Transverse colon (tissue), 4 donors: ENCODE measurements at places on chromosomes 2 and 18.

DNA sequence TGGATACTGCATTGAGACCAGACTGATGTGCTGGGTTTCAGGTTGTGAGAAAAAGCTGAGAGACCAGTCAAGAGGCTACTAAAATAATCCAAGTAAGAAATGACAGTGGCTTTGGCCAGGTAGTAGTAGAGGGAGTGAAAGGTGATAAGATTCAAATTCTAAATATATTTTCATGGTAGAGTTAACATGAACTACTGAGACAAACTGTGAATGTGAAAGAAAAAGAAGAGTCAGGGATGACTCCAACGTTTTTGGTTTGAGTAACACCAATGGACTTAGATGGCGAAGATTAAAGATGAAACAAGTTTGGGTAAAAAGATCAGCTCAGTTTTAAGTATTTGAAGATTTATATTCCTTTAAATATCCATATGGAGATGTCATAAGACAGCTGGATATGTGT lies 209.4 kb downstream of the ZEB2 start:
- no peak for DNase-seq

DNA sequence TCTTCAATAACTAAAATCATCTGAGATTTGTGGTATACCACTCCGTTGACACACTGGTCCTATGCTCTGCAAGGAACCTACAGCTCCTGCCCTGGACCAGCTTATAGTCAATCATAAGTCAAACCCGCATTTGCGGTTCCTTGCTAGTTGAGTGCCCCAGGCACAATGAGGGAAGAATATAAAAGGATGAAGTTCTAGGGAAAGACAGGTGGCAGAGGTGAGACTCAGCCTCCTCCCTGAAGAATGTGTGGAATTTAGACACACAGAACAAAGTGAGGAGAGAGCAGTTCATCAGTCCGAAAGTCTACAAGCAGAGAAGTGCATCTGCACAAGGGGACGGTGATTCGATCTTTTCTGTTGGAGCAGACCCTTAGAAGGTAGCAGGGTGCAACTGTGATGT lies 615.0 kb upstream of the FANCL start:
- DNase-seq = no peak

DNA sequence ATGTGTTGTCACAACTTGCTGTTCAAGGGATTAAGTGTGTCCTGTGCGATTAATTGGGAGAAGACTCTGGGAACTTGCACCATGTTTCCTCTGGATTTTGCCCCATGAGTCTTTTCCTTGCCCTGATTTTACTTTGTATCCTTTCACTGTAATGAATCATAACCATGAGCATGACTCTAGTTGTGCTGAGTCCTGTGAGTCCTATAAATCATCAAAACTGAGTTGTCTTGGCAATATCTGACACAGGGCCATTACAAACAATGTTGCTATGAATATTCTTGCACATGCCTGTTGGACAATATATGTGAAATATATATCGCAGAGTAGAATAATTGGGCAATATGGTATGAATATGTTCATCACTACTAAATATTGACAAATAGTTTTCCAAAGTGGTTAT lies 56.5 kb upstream of the COL5A2 start:
- no peak for DNase-seq

- no peak for DNase-seq
Observed at GRCh38 chr2:441258-442022, 153.5 kb upstream of the ALKAL2 start.

GRCh38 chr18:76493213-76494161 lies 1.6 kb downstream of the ZNF516 start:
- no peak for DNase-seq

- no peak for DNase-seq
Observed at GRCh38 chr2:120446236-120447126, 100.5 kb downstream of the INHBB start.

- DNase-seq = no peak
Observed at GRCh38 chr2:218691234-218691633, 19.3 kb downstream of the STK36 start.

DNA sequence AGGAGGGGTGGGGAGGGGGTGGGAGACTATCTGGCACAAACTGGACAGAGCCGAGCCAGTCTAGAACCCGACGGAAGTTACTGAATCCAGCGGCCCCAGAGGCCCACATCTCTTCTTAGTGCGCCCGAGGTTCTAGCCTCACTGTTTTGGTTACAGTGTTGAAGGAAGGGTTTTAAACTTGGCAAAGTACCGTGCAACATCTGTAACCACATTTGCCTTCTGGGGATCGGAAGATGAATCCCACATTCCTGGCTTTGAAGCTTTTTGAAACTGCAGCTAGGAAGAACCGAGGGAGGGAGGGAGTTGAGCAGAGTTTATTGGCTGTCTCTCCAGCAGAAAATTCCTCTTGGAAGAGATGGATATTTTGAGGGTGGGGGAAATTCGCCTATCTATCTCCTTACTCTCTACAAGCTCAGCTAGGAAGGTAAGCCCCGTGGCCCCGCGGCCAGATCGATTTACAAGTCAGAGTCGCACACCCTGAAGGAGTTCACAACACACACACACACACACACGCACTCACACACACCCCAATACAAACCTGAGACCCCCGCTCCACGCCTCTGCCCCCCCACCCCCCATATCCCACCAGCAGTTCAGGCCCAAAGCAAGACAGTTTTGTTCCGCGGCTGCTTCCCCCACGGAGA lies 1.0 kb downstream of the ACVR1 start:
- DNase-seq = peak; percentile 11

DNA sequence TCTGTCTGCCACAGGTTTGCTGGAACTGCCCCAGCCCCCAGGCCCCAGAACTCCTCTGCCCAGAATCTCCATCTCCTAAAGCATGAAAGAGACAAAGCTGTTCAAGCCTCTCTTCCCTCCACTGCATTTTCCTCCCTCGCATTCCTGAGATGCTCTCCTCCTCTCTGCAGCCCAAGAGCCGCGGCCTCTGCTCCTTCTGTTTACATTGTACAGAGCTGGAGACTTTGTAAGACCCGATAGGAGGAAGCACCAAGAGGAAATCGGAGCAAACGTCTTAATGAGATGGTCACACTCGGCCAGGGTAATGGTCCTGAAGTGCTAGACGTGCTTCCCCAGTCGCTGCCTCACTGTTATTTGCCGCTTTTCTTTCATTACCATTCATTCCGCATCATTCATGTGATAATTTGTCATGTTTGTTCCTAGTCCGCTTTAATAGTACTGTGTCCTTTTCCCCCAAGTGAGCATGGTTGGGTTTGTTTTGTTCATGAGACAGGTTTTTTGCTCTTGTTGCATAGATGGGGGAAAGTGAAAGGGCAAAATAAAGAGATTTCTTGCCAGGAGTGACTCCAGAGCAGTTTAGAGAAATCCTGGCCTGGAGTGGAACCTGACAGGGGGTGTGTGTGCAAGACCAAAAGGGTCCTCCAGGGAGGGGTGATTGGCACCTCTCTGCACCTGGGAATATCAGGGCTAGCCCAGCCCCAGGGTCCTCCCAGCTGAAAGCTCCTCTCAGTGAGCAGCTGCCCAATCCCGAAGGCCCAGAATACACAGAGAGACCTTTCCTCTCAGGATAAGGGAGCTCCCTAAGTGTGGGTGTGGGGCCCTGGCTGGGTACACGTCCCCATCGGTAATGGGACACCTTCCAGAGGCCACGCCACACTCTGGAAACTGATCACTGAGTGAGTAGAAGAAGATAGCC lies 44.9 kb upstream of the ID2 start:
- DNase-seq = no peak

- DNase-seq = no peak
Observed at GRCh38 chr18:12438257-12438656, 30.5 kb downstream of the PRELID3A start.

DNA sequence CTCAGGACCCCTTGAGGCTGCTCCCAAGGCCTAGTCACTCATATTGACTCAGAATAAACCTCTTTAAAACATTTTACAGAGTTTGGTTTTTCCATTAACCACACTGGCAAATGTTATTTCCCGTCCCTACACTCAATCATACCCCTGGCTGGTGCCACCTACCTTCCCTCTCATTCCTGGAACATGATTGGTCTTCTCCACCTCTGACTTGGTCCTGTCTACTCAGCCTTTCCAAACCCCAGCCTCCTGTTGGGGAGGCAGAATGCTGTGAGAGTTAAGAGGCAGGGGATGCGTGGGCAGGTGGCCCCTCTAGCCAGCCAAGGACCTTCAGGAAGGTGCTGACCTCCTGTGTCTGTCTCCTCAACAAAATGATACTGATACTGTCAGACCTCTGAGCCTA lies 149.3 kb downstream of the CABLES1 start:
- DNase-seq = no peak

DNA sequence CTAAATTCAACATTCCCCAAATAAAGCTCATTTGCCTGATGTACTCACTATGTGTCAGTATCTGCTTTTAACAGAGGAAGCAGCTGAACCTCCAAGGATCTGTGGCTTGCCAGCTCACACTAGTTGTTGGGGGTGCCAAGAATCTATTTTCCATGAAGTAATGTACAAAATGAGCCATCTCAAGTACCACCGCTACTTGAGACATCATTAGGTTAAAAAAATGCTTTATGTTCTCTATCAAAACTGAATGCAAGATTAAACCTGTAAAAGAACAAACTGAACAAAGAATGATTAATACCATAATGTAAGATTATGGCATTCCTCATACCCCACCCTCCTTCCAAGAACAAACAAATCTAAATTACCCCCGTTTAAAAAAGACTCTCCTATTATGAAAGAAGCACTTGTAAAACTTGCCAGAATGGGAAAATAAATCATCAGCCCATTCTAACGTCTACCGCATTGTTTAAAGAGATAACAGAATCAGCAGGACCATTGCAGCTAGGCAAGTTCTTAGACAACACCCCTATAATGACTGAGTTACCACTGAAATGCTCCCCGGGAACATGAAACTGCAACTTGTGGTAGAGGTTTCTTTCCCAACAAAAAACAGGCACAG lies 471.6 kb downstream of the DLGAP1 start:
- DNase-seq = no peak

GRCh38 chr2:56515399-56515798 lies 331.6 kb downstream of the CCDC85A start:
- DNase-seq = no peak

GRCh38 chr18:5895876-5896740 lies 786 bp upstream of the TMEM200C start:
- DNase-seq = no peak

DNA sequence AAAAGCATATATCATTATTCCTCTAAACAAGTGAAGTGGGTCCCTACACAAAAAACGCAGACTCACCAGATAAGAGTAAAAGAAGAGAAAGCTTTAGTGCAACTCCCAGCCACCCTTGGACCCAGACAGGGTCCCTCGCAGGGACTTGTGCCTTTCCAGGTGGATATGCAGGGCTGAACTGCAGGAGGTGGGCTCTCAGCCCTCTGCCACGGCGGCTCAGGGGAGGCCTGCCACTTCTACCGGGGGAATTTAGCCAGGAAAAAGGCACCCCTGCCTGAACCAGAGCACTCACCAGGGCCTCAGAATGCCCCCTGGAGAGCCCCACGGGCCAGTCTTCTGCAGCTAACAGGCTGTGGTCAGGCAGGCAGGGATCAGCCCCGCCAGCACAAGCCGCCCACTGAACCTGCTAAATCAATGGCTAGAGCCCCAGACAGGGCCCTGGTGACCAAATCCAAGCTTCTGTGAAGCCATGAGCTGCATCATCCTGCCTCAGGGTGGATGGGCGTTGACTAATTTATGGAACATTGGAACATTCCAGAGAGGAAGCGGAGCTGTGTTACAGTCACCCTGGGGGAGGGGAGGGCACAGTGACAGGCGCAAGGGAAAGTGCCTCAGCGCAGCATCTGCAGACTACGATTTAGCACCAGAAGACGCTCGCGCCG lies 209.3 kb downstream of the EIPR1 start:
- DNase-seq = peak; percentile 3

DNA sequence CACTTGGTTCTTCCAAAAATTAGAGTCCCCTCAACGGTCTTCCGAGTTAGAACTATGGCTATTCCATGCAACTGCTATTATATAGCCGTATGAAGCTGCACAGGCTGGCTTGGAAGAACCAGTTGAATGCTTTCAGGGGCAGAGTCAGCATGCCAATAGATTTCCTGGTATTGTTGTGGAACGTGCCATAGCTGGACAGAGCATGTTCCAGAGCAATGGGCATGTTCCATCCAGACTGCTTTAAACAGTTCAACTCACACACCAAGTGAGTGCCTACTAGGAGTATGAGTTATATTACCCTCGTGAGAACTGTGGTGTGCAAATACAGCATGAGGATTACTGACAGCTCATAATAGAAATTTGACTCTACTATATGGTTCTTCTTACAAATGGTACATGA lies 682.0 kb downstream of the SATB2 start:
- DNase-seq = peak; percentile 44

GRCh38 chr2:241111440-241111805 lies 9.3 kb upstream of the MTERF4 start:
- no peak for DNase-seq

GRCh38 chr2:146376511-146377064 lies 1468.2 kb upstream of the ACVR2A start:
- no peak for DNase-seq

- no peak for DNase-seq
Observed at GRCh38 chr18:4543711-4544110, 88.6 kb upstream of the DLGAP1 start.

DNA sequence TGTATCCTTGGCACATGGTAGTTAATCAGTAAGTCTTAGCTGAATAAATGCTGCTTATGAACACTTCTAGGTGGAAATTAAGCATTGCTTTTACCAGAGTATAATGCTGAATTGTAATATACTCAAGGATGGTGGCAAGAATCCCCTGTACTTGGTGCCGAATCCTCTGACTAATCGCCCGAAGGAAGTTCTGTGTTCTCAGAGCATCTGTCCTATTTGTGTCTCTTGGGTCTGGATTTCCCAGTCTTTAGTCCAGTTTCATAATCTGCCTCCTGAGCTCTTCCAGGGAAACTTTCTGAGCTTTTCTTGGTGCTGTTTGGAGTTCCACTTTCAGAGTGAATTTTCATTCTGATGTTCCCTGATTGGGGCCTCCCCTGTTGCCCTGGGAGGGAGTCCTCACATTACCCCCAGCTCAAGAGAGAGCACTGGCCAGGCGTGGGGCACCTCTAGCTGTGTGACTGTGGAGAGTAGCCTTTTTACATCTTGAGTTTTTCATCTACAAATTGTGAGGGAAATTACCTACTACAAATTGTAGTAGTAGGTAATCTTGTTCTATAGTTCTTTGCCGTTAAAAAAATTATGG lies 144.9 kb downstream of the LTBP1 start:
- no peak for DNase-seq

- no peak for DNase-seq
Observed at GRCh38 chr2:206045251-206045650, 40.7 kb downstream of the INO80D start.

GRCh38 chr2:72813841-72814240 lies 12.0 kb downstream of the EXOC6B start:
- DNase-seq = no peak

GRCh38 chr18:76130845-76131244 lies 364.2 kb downstream of the ZNF516 start:
- DNase-seq = no peak

DNA sequence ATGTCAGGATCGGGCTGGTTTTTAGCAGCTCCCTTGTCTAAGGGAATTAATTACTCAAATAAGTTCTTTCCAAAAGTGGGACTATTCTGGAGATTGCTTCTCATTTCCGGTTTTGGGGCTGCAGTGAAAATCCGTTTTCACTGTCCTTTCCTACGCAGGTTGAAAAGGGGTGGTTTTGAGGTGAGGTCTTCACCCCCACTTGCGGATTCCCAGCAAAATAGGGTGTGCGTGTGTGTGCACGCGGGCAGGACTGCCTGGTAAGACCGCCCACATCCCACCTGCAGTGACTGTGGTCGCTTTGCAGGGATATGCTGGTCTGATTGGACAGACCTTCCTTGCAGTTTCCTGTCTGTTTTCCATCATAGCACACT lies 472 bp upstream of the PLEKHM3 start:
- DNase-seq = no peak

- DNase-seq = no peak
Observed at GRCh38 chr2:99900556-99900955, 241.8 kb downstream of the AFF3 start.
